Left lung (tissue), 14 donors: ENCODE measurements at places on chromosomes 1 and 21.
A peak's percentile ranks its signal among the peaks of the same experiment; 100 is the strongest.

DNA sequence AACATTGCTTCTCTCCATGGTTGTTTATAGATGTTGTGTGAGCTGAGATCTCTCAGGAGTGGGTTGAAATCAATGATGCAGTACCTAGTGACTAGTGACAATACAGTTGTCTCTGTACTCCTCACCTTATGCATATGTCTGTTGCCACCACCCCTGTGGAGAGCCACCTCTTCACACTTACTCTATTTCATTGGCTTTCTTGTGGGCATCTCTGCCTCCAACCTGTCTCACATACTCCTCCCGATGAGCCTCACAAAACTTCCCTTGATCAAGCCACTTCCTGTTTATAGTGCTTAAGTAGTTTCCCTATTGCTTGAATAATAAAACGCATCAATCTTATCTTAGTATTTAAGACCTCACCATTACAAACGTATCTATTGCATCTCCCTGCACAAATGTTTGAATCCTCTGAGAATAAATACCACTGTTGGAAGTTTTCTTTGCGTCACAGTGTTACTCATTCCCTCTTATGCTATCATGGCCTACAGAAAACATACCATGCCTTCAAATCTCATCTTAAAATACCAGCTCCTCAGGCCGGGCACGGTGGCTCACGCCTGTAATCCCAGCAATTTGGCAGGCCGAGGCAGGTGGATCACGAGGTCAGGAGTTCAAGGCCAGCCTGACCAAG, 54.7 kb upstream of the GREM2 start:
- no peak for DNase-seq

- DNase-seq, result no peak
These were observed 4.4 kb upstream of the C2CD2 start for GRCh38 chr21:41957991-41958766.

DNA sequence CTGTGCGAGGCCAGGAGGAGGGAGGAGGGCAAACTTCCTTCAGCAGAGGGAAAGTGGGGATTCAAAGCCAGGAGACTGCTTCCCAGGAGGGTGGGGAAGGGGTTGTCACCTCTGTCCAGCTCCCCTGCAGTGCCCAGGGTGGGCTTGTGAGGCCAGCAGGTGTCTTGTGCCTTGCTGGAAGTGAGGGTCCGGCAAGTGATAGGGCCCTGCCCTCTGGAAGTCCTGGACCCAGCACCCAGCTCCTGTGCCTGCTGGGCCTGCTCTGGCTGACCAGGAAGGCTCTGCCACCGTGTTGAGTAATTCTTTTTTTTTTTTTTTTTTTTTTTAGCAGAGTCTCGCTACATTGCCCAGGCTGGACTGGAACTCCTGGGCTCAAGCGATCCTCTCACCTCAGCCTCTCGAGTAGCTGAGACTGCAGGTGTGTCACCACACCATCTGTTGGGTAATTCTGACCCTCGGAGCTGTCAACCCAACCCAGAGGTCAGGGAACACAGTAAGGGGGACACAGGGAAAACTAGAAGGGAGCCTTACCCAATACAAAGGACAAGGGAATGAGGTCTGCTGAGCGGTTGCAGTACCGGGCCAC, 1.0 kb downstream of the BEST4 start:
- DNase-seq, result peak; percentile 49

DNA sequence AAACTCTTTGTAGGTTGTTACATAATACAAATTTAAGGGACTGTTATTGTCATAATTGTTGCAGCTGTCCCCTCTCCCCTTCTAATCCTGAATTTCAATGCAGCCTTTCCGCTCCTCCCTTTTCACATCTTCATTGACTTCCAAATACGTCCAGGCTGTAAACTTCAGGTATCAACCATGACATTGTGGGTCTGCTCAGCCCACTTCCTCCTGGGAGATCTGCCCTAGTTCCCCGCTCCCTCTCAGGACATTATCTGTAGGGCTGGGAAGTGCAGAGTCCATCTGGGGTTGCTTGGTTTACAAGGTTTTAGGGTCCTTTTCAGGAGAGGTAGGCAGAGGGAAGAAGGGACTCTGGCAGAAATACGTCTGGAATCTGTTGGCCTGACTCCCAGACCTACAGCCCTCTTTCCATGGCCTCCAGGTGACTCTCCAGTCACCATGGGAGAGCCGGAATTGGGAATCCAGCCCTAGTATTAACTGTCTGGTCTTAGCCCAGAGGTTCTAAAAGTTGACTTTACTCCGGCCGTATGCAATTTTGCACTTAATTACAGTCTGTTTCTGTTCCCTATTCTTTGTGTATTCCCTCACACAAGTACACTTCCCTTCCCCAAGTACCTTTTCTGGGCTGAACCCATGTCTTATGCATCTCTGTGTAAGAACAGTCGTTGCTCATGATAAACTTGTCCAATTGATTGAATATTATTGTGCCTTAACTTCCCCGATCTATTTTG, 4.7 kb upstream of the DENND2D start:
- no peak for DNase-seq

GRCh38 chr1:229379846-229380245, 37.0 kb upstream of the CCSAP start:
- DNase-seq, result no peak

DNA sequence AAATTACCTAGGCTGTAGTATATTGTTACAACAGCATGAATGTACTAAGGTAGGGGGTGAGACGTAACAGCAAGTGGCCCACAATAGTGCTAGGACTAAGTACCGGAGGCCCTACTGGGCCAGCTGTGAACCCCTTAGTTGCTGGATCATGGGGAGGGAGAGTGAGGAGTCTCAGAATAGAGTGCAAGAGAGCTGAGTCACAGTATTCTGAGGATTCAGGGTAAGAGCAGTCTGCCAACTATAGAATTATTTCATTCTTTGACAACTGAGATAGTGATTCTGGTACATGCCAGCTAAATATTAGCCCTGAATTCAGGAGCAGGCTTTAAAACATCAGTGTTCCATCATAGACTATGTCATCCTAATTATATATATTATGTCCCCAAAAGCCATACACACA, 218.7 kb downstream of the TM2D1 start:
- no peak for DNase-seq

DNA sequence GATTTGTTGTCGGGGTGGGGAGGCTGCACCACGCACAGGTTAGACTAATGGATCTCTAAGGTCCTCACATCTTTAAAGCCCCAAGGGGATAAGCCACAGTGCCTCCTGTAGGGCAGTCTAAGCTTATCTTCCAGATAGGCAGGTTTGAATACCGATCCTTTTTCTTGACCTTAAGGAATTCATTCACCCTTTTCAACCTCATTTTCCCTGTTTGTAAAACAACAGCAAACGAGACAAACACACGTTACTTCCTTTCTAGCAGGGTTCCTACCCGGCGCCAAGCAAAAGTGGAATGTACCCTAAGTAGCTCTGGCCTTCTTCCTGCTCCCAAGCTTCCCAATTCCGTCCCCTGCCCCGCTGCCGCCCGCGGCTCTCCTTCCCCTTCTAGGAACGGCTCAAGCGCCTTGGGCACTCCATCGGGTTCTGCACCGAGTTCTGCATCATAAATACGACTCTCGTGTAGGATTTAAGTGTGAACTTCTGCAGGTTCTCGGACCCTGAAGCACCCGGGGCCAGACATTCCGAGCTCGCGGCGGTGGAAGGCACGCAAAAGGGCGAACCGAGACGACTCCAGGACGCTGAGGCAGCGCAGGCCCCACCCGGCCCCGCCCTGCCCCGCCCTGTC, 548 bp upstream of the CDC20 start:
- DNase-seq, result no peak

GRCh38 chr1:192709544-192709943, 73.6 kb downstream of the RGS13 start:
- DNase-seq, result no peak

DNA sequence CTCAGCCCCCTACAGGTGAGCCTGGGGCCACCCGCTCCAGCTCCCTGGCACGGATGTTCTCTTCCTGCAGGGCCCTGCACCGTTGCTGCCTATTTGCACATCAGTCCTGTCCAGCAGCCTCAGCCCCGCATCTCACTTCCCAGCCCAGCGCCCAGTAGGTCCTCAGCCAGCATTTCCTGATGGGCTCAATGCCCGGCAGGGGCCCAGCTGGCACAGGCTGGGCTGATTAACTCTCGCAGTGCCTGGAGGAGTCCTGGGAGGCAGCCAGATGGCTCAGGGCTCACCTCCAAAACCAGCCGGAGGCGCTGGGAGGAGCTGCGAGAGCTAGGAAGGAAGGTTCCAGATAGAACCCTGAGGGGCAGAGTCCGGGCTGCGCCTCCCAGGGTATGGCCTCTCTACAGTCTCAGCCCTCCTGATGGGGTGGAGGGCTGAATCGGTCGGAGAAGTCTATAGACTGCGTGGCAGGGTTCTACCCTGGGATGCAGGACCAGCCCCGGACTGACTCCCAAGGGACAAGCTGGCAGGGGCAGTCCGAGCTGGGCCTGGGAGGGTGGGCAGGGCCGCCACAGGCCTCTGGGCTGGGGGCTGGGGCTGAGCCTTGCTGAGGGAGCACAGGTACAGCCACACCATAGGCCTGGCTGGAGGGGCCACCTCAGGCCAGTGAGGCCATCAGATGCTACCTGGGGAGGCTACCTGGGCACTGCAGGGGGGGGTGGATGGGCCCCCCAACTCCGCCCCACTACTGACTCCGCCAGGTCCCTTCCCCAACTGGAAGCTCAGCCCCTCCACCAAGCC, 19.2 kb upstream of the CLSTN1 start:
- no peak for DNase-seq

GRCh38 chr1:225627304-225627947, 25.5 kb downstream of the ENAH start:
- no peak for DNase-seq

DNA sequence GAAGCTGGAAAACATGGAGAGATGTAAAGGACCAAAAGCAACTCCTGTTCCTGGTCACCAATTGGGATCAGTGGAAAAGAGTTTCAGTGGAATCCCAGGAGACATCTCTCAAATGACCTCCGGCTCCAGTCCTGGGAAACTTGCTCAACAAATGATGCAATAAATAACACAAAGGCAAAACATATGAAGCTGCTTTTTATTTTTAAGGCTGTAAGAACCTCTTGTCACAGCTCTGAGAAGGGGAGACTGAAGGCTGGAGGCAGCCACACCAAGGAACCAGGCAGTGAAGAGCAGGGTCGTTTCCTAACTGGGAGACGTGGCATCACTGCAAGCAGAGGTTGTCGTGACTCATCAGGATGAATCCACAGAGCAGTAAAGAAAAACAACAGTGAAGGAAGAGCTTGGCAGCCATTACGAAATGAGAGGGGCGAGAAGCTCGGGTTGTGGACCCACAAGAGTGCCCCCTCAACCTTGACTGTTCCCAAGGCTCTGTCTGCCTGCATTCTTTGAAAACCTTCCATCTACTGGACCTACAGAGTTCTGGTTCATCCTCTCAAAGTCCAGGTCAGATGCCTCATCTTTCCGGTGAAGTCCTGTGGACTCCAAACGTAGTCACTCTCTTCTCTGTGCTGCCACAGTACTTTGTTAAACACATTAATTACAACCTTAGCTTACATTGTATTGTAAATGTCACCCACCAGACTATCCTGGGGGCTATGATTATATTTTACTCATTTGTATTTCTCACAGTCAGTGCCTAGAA, 32.1 kb downstream of the JAK1 start:
- no peak for DNase-seq

GRCh38 chr1:227731241-227731677, 3.8 kb downstream of the JMJD4 start:
- DNase-seq, result no peak

- no peak for DNase-seq
These were observed 69.1 kb downstream of the OMA1 start for GRCh38 chr1:58477390-58477789.

DNA sequence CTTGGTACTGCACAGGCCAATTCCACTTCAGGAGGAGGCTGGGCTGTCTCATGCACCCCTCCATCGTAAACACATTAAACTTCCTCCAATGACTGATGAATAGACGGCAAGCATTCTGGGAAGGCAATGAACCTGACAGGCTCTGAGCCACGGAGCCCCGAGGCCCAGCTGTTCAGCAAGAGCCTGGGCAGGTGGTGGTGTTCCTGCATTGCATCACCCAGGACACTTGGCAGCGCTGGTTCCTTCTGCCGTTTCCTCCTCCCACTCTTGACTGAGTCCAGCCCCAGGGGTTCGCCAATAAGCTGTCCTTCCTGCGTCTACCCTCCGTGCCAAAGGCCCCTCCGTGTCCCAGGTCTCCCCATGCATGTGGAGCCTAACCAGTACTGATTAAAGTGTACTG, 109.8 kb downstream of the JAK1 start:
- DNase-seq, result peak; percentile 54

DNA sequence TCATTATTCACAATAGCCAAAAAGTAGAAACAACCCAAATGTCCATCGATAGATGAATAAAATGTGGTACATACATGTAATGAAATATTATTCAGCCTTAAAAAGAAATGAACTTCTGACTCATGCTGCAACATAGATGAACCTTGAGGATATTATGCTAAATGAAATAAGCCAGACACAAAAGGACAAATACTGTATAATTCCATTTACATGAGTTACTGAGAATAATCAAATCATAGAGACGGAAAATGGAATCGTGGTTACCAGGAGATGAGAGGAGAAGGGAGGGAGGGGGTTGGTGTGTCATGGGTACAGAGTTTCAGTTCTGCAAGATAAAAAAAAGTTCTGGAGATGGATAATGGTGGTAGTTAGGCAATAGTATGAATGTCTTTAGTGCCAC, 184.1 kb downstream of the PSMG1 start:
- no peak for DNase-seq

DNA sequence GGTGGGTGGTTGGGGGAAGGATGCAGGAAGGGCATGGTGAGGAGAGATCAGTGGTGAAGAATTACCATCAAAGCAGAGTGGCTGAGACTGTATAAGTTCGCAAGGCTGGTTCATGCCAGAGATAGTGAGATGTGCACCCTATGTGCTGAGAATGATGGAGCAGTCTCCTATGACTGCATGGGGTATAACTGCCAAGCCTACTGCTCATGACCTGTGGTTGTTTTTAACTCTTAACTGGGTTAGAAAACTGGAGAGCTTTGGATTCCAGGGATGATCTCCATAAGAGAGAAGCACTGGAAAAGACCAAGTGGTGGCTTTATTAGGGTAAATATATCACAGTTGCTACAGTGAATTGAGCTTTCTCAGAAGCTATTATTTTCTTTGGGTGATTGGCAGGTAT, 16.2 kb downstream of the WNT2B start:
- DNase-seq, result no peak

DNA sequence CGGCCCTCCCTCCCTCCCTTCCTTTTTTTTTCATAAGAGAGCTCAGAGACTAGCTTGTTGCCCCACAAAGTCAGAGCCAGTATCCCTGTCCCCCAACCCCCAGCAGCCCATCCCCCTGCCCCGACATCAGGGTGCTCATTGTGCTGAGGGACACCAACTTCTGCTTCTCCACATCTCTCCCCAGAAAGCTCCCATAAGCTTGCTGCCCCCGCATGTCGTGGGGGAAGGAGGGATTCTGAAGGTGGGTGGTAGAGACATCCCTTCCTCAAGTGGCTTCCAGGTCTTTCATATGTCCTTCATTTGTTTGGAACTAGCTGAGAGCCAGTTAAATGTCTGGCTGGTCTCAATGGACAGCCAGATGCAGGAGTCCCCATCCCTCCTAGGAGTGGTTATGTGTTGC, 41.2 kb downstream of the RHBG start:
- no peak for DNase-seq
